ENCODE measurements at places on chromosomes 3 and 15.

DNA sequence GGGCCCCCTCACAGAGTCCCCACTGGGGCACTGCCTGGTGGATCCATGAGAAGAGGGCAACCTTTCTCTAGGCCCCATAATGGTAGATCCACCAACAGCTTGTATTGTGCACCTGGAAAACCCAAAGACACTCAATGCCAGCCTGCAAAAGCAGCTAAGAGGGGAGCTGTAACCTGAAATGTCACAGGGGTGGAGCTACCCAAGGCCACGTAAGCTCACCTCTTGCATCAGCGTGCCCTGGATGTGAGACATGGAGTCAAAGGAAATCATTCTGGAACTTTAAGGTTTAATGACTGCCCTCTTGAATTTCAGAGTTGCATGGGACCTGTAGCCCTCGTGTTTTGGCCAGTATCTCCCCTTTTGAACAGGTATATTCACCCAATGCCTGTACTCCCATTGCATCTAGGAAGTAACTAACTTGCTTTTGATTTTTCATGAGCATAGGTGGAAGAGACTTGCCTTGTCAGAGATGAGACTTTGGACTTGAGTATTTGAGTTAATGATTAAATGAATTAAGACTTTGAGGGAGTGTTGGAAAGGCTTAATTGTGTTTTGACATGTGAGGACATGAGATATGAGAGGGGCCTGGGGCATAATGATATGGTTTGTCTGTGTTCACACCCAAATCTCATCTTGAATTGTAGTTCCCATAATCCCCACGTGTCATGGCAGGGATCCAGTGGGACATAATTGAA is 900.9 kb upstream of the ROBO1 start:
- no peak for DNase-seq

DNA sequence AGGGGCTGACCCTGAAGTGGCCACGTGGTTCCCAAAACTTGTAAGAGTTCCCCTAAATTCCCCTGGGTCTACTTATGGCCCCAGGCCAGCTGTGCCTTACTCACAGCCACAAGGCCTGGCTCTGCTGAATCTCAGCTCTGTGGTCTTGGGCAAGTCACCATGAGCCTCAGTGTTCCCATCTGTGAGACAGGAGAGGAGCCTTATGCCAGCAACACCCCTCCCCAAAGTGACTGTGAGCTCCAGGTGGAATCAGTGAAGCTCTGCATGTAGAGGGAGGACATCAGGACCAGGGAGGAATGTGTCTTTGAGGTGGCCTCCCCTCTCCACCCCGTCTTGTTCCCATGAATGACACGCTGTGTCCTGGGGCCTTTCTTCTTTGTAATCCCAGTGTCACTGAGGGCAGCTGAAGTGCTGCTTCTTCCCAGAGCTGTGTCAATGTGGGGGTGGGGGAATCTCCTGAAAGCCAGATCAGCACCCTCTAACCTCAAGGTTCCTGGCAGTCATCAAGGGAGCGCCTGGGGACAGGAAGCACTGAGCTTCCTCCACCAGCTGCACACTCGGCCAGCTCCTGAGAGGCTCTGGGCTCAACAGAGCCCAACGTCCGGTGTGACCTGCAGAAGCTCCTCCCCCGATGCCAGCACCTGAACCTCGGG is 258.9 kb downstream of the UACA start:
- DNase-seq = no peak

GRCh38 chr3:122794779-122795673 is at the start of gene SLC49A4:
TSS of gene SLC49A4 (plus strand) at chr3:122795069. CDS start at chr3:122795193, 124 bp downstream.
- DNase-seq = peak; percentile 45

- DNase-seq = no peak
Observed at GRCh38 chr3:193174140-193174539, 66.9 kb upstream of the PLAAT1 start.

DNA sequence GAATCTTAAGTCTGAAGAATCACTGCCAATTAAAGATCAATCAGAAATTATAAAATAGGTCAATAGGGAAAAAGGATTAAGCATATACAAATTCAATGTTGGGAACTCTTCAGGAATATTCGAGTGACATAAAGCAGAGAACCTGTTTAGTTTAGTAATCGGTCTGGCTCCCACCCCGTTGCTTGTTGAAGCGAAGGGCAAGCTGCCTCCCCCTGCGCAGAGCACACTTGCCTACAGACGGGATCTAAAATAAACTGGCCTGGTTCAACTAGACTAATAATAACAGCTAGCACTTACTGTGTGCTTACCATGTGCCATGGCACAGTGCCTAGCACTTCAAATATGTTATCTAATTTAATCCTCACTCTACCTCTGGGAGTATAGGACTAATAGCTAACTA is 8.6 kb downstream of the SEMA6D start:
- no peak for DNase-seq

- no peak for DNase-seq
Observed at GRCh38 chr3:151560738-151561137, 99.9 kb upstream of the IGSF10 start.

DNA sequence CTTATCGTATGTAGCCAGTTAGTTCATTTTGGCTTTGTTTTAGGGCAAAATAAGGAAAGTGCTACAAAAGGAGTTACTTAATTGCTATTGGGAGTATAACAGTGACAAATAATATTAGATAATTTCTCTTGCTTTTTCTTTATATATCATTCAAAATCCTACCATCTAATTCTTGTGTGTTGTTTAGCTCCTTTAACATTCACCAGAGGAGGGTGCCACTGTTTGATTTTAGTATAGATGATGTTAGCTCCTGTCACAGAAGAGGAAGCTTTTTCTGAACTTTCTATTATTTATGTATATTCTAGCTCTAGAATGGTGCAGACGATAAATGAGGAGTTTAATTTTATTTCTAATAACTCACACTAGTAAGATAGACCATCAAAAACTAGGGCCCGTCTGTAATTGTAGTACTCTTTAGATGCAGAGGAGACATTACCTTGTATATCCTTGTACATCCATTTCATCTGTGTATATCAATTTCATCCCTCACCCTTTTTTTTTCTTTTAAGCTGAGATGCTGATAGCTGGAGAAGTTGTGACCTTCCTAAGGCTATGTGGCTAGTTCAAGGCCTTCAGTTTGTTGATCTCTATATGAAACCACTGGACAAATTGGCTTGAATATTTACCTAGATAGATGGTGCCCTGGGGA is 3.0 kb downstream of the PPM1L start:
- no peak for DNase-seq

GRCh38 chr15:44314512-44314911 is 26.0 kb downstream of the GOLM2 start:
- no peak for DNase-seq

- DNase-seq = no peak
Observed at GRCh38 chr15:92158426-92158825, 235.3 kb upstream of the ST8SIA2 start.

DNA sequence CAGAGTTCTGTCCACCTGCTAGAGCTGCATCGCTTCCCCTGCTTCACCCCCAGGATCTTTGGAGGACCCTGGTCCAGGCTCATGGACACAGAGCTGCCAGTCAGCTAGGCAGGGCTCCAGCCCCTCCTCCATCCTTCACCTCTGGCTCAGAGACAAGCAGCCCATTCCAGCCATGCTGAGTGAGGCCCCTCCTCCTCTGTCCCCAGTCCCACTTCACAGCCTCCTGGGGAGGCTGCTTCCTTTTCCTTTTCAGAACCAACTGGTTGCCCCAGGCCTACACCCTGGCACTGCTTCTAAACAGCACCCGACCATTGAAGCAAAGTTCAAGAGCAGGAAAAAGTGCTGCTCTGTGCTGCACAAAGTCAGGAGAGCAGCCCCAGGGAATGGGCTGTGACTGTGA is 22.2 kb downstream of the IQSEC1 start:
- DNase-seq = no peak

GRCh38 chr3:124078953-124079911 is 87.3 kb upstream of the ROPN1 start:
- DNase-seq = no peak

GRCh38 chr15:65327651-65328393 is 23.3 kb downstream of the RNU5B-1 start:
- DNase-seq = no peak

DNA sequence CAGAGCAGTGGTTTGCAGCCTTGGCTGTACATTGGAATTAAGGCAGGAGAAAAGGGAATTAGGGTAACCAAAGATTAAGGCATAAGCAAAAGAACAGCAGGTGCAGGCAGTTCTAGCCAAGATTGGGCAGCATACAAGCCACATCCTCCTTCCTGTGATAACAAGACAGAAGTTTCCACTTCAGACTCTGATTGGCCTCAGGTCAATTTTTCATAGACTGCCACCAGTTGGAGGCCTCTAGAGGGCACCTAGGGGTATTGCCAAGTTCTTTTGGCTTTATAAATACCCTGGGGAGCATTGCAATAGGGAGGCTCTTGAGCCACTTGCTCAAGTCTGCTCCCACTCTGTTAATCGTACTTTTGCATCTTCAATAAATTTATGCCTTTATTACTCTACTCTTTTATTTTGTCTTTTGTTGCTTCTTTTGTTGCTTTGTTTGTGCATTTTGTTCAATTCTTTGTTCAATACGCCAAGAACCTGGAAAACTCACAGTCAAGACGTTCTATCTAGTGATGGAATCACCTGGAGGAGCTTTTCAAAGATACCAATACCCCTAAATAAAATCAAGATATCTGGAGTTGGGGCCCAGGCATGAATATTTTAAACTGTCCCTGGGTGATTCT is 32.2 kb upstream of the FMN1 start:
- no peak for DNase-seq

DNA sequence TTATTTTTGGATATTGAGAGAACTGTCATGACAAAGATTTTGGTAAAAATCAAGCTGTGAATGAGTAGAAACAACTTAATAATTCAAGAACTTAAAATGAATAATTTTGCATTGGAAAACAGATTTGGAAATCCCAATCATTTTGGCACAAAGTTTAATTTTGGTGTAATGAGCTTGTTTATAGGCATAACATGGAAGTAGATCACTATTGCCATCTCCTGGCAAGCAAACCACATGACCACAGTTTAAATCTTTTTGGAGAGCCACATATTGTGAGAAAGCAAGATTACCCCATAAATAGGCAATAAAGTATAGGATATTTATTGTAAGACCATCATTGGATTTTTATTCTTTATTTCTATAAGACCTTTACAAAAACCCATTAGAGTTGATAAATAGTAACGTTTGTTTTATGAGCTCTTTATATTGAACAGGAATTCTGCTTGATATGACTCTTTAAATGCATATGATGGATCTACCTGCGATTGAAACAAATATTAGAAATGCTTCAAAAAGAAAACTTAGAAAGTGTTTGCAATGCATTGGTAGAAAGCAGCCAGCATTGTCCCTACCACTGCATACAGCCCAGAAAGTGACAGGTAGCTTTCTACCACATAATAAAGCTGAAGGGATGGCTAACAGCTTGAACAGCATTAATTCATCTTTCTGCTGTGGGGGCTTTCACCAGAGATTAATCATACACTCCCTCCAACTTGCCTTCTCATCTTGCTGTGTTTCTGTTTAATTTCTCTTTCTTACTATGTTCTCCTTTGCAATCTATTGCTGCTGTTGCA is 766.8 kb downstream of the TBL1XR1 start:
- peak; percentile 47 for DNase-seq

GRCh38 chr15:45093622-45094357 is 20.2 kb downstream of the DUOX2 start:
- no peak for DNase-seq

DNA sequence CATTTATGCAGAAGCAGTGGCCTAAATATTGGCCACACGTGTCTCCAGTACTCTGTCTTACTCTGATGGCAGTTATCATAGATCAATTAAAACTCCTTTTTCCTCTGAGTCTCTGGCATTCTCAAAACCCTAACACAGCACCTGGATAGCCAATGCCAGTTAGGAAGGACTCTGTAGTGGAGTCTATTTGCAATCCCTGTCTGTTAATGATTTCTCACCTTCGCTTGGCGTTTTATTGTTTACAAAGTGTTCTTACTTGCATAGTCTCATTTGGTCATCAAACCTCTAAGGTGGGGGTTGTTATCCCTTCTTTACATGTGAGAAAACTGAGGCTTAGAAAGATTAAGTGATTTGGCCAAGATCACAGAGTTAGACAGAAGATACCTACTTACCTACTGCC is 258.8 kb downstream of the IL5RA start:
- DNase-seq = no peak

- DNase-seq = no peak
Observed at GRCh38 chr3:127992127-127992526, 60.1 kb upstream of the SEC61A1 start.

DNA sequence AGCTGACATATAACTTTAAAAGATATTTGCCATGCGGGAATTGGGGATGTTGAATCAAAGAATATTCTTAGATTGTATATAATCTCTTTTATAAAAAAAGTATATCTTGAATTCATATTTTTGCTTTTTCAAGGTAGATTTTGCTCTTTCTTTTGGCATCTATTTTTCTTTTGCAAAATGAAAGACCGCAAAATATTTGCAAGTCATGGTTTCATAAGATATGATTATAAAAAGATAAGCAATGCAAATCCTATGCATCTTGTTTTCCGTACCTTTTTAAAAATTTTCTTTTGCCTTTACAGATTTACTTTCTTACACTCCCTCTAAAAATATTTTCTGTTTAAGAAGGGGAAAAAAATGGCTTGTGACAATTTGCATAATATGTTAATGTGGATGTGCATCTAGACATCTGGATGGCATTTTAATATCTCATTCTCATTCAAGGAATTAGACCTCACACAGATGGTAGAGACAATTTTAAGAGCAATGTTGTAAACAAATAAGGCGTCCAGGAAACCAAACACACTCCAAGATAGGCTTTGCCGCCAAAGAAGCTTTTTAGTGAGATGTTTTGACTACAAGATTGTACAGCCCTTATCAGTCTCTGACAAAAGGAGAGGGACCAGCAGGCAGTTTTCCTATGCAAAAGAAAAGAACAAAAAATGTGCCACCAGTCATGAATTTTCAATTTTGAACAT is 371.1 kb downstream of the CHL1 start:
- DNase-seq = no peak

GRCh38 chr3:156751461-156752025 is 74.6 kb upstream of the LEKR1 start:
- DNase-seq = peak; percentile 88

DNA sequence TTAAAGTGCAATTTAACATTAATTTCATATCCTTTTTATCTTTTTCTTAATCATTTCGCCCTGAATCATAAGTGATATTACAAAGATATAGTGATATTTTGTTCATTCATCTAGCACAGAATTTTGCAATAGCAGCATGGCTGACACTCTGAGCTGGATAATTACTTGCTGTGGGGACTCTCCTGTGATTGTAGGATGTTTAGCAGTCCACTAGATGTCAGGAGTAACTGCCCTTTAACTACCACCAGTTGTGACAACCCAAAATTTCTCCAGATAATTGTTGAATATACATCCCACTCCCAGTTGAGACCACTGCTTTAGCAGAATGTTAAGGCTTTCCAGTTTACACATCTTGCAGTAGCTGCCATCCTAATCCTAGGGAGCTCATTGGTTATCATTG is 196.8 kb upstream of the MBNL1 start:
- DNase-seq = no peak

GRCh38 chr15:79593119-79593869 is 161.2 kb downstream of the MINAR1 start:
- DNase-seq = no peak

DNA sequence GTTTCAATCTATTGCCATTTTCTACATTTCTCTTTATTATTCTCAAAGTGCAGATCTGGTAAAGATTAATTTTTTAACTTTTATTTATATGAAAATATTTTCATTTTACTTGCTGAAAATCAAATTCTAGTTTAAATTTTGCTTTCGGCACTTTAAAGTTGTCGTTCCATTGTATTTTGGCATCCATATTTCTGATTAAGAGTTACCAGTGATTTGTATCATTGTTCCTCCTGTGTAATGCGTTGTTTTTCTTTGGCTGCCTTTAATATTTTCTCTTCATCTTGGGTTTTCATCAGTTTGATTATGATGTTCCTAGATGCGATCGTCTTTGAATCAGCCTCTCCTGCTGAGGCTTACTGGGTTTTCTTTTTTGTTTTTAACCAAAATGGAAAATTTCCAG is 97.3 kb downstream of the SPATA16 start:
- no peak for DNase-seq

All from HFF-Myc (cell line).